ENCODE measurements at places on chromosomes 4 and X.

DNA sequence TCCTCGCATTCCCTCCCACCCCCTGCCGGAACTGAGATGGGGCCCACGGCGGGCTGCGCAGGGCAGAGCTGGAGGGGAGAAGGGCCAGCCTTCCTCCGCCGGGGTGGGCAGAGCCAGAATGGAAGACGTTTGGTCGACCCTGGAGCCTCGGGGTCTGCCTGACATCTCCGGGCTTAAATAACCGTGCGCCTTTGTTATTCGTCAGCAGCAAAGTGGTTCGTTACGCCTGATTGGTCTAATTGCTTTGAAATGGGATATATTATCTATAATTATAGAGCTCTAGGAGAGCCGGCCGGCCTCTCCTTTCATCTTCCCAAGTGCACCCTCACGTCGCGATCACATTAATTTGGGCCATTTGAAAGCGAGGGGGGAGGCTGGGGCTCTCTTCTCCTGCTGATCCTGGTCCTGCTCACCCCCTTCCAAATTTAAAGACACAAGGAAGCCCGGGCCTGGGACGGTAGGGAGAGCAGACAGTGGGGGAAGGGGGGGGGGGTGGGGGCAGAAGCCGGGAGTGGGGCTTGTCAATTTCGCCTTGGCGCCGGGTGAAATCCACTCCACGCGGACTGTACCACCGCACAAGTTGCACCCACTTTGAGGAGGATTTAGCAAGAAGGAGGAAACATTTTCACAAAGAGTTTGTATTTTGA is 4.7 kb upstream of the MSX1 start:
- peak; percentile 62 for DNase-seq

- no peak for DNase-seq
These were observed 338.7 kb upstream of the GATB start for GRCh38 chr4:152099555-152099954.

GRCh38 chr4:19304028-19304427 is 947.7 kb upstream of the SLIT2 start:
- DNase-seq = no peak

GRCh38 chrX:46278572-46278971 is 266.6 kb downstream of the ZNF674 start:
- no peak for DNase-seq

DNA sequence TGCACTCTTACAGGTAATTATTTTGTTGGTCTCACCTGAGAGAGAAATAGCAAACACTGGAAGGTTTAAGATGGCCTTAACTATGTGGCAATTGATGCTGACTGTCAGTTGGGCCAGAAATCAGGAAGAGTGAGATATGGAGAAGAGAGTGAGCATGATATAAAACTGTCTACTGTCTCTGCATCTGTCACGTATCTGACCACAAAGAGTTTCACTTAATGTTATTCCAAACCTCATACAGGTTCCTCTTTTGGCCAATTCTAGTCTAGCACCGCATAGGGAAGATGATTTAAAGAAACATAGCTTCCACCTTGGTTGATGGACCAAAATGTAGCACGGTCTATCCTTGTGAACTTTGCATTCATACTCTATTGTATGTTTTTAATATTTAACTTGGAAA is 381.0 kb upstream of the BOD1L1 start:
- DNase-seq = no peak

DNA sequence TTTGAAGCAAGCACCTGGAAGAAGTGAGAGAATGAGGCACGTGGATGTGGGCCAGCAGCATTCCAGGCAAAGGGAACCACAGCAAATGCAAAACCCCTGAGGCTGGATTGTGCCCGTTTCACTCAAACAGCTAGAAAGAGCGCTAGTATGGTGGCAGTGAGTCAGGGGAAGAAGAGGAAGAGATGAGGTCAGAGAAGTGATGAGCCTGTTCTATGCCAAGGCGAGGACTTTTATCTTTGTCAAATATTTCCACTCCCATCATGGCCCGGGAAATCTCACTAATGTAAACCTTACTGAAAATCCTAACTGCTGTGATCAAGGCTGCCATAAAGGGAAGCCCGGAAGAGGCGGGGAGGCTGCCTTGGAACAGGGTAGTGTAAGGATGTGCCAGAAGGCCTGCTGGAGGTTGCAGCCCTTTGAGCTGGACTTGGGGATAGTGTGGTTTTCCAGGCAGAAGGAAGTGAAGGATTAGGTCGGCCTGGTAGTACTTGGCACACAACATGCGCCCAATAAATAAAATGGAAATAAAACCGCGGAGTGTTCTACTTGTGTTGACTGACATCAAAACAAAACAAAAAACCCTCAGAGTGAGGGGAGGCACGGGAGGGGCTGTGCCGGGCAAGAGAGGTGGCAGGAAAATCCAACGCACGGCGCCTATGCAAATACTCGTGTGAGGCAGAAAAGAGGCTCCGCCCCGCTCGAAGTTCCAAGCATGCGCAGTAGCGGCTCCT is 1.2 kb upstream of the CDK16 start:
- no peak for DNase-seq

- DNase-seq = no peak
These were observed 50.8 kb downstream of the HTRA3 start for GRCh38 chr4:8320386-8320750.

GRCh38 chr4:13762130-13762529 is 134.6 kb upstream of the BOD1L1 start:
- DNase-seq = no peak

All from brain (organoid and tissue), 16 donors.